Islet precursor cell (in vitro differentiated cells): ENCODE measurements at places on chromosomes 5 and 9.

DNA sequence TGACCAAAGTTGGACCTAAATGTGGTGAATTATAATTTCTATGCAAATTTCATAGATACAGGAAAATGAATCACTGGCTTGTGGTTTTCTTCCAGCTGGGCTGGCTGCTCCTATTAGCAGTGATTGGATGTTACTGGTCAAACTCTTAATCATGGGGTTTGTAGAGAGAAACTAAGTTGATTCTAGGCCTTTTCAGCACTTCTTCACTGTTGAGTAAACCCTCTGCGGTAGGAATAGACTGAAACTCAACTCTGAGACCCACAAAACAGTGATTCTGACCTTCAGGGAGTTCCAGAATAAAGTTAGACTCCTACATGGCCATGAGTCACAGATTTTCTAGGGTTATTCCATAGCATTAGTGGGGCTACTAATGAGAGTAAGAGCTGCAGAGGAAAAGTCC lies 47.9 kb upstream of the FKTN start:
- DNase-seq: no peak

DNA sequence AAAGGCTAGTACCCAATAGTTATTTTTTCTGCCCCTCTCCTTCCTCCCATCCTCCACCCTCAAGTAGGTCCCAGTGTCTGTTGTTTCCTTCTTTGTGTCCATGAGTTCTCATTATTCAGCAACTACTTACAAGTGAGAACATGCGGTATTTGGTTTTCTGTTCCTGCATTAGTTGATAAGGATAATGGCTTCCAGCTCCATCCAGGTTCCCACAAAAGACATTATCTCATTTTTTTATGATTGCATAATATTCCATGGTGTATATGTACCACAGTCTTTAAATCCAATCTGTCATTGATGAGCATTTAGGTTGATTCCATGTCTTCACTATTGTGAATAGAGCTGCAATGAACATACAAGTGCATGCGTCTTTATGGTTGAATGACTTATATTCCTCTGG lies 128.3 kb upstream of the ANKRD55 start:
- no peak for DNase-seq

GRCh38 chr5:169628892-169629291 lies 8.2 kb upstream of the DOCK2 start:
- DNase-seq: no peak

GRCh38 chr5:139524446-139524845 lies 36.7 kb upstream of the UBE2D2 start:
- no peak for DNase-seq

DNA sequence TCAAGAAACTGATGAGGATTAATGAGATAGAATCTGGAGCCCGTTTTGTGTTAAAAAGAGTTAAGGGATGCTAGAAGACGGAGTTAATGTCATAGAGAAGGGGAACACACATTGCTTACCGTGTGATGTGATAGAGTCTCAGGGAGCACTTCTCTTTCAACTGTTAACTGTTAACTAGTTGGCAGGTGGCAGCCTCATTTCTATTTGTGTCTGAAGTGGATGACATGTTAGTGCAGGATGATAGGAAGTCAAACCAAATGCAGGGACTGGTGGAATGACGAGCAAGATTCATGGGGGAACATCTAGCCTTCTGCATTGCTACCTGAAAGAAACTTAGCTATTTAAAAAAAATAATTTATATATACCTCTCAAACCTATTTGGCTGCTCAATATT lies 222.7 kb downstream of the MAST4 start:
- no peak for DNase-seq

GRCh38 chr5:179243333-179243732 lies 101.9 kb downstream of the ADAMTS2 start:
- peak; percentile 48 for DNase-seq
